ENCODE measurements at places on chromosomes 12 and 14.

- no peak for DNase-seq
These were observed 166.7 kb upstream of the HIF1A start for GRCh38 chr14:61528591-61529021.

GRCh38 chr12:49228653-49229052 is 36.2 kb upstream of the TUBA1C start:
- DNase-seq, result no peak

- DNase-seq, result no peak
These were observed 3.5 kb downstream of the CISTR start for GRCh38 chr12:53748072-53748840.

GRCh38 chr12:79747274-79747673 is 56.5 kb upstream of the PAWR start:
- no peak for DNase-seq

DNA sequence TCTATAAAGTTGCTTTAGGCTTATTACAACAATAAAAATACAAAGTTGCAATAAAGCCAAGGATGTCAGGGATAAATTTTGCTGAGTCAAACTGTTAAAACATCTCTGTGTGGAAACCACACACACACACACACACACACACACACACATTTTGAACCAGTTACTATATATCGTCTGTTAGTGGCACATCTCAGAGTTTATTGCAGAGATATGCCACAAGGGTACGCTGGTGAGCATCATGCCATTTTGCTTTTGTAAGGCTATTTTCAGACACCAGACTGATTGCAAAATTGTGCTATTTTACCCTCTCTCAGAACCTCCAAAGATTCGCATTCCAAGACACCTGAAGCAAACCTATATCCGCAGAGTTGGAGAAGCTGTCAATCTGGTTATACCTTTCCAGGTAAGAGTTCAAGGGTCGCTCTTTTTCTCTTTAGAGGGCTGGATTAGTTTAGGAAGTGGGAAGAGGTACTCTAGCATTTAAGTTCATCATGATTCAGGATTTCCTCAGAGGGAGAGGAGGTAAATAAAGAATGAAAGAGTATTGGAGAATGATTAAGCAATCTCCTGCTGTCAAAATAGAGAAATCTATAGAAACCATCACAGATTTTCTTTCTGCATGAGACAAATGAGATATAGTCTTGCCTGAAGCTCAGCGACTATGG is 27.3 kb upstream of the CHPT1 start:
- peak; percentile 5 for DNase-seq

GRCh38 chr12:32431025-32431424 is 31.7 kb downstream of the FGD4 start:
- no peak for DNase-seq

DNA sequence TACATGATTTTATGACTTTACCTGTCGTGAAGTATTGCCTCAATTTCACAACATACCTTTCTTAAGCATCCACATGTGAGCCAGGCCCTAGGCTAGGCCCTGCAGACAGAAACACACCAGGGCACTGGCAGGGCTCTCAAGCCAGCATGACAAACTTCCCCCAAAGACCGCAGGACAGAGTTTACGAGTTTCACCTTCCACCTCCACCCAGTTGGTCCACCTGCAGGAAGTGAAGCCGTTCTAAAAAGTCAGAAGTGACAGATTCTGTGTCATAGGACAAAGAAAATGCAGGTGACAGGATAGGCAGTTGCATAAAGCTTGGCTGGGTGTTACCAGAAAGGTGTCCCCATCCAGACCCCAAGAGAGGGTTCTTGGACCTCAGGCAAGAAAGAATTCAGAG is 382.3 kb downstream of the PCNX1 start:
- no peak for DNase-seq

- no peak for DNase-seq
These were observed 27.4 kb upstream of the SMUG1 start for GRCh38 chr12:54215989-54216796.

DNA sequence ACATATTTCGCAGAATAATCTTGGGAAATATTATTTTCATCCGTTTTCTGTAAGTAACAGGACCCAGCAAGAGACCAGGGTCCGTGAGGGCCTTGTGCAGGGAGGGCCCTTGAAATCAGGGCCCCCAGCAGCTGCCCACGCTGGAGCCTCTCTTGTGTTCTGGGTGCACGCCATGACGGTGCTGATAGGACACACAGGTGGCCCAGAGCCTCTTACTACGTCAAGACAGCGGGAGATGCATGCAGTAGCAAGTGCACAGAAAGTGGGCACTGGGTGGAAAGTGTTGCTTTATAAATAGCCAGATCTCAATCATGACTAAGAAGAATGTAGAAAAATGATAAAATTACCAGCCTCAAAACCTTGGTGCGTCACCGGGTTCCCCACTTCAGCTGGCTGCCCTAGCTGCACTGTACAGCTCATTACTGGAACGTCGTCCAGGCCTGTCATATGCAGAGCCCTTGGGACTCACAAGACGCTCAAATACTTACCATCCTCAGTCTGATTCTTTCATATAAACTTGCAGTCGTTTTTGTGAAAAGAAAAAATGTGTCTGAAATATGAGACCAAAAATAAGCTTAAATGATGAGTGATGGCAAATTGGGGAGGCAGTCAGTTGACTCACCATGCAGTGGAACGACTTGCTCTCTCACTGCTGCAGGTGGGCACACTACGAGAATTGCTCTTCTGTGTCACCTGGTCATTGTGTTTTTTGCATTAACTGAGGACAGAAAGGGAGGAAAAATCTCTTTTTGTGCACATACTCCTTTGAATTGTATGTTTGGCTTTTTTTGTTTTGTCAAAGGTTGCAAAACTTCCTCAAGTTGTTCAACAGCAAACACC is 68.2 kb downstream of the DDX51 start:
- DNase-seq, result no peak

GRCh38 chr14:63308723-63309317 is 9.9 kb downstream of the GPHB5 start:
- DNase-seq, result no peak

DNA sequence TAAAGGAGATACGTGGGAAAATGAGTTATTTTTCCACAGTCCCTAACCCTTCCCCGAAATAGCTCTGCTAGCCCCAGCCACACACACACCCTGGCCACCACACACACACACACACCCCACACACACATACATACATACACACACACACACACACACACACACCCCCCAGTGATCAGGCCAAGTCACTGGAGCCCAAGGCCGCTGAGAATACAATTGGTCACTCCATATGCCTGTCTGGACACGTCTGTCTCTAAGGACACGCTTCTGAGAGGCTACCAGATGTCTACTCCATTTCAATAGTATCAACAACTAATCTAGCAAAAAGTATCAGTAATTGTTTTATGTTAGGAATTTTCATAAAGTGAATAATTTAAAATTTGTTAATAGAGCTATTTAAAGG is 13.0 kb upstream of the DIABLO start:
- no peak for DNase-seq

Measured in activated CD4-positive, alpha-beta T cell treated with anti-CD3 and anti-CD28 coated beads, Interleukin-2, amount 50 U/mL, for 24 hours (primary cell).